ENCODE measurements at places on chromosomes 11 and 22.

GRCh38 chr22:46968848-46969247 lies 206.4 kb downstream of the TBC1D22A start:
- no peak for DNase-seq

- no peak for DNase-seq
These were observed 14.2 kb upstream of the NTM start for GRCh38 chr11:131356206-131356605.

DNA sequence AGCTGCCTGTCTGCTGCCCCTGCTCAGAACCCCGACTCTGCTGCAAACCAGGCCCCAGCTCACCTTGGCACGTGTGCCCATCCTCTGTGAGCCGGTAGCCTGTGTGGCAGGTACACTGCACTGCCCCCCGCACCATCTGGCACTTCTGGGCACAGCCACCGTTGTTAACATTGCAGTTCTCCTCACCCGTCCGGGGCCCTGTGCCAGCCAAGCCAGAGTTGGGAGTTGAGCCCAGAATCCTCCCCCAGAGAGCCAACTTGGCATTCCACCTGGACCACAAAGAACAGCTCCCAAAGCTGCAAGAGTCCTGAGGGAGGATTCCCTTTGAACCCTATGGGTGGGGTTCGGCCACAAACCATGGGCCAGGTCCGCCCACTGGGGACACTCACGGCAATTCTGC lies 22.5 kb downstream of the LRP4 start:
- DNase-seq: no peak

- DNase-seq: peak; percentile 92
These were observed at the start of gene SIRT3 for GRCh38 chr11:235997-236773. Gene SIRT3, minus strand, starts transcription at chr11:236342. Its CDS starts 14 bp downstream, at chr11:236328.

- DNase-seq: no peak
These were observed 62.1 kb downstream of the PPFIA1 start for GRCh38 chr11:70332567-70332966.

GRCh38 chr22:41555325-41555982 lies 5.4 kb upstream of the CSDC2 start:
- DNase-seq: no peak

DNA sequence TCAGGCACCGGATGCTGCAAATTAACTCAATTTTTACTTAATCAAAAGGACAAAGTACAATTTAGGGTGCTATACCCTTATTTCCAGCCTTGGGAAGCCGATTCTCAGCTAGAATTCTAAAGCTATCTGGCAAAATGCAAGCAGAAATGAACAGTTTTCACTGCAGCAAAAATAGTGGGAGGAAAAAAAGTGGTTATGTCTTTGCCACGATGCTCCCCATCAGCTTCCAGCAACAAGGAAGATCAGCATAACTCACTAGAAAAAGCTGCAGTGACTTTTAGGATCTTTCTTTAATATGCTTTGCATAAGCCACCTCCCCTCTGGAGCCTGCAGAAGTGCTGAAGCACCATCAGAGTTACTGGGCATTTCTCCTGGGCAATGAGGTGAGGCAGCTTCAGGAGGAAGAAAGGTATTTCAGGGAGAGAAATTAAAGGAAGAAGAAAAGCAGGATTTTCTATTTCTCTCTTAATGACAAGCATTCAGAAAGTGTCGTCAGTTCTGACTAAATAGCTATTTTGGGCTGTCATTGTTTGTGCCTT lies 702.9 kb downstream of the DLG2 start:
- no peak for DNase-seq

DNA sequence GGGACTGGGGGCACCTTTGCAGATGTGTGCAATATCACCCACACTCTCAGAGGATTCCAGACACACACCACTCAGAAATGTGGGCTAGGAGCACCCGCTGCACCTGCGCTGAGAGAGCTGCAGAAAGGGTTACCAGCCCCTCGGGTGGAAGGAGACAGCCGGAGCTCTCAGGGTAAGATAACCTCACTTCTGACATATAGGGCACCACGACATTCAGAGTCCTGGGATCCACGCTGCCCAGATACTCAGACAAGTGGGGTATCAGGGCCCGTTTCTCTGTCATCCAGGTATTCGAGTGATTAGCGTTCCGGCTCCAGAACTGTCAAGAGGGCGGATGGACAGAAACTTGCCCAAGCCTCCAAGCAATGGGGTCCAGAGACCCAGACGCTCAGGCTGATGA lies 6.2 kb upstream of the SYT8 start:
- no peak for DNase-seq

- DNase-seq: no peak
These were observed 13.6 kb downstream of the DGCR8 start for GRCh38 chr22:20093418-20094196.

DNA sequence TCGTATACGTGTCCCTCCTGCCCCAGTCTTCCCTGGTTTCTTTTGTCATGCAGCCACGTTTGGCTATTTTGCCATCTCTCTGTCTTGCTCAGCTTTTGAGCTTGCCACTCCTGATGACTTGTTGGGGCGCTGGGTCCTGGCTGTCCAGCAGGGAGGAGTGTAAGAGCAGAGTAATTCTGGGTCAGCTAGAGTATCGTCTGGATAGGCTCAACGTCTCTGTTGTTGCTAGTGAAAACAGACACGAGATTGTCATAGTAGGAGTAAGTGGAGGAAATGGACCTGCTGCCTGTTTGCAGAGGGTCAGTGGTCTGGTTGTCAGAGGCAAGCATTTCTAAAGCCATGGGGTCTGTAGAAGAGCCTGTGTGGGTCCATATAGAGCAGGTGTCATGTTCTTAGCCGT lies 83.0 kb downstream of the PPP6R3 start:
- DNase-seq: no peak

GRCh38 chr22:28141614-28142013 lies 222.6 kb upstream of the PITPNB start:
- no peak for DNase-seq

DNA sequence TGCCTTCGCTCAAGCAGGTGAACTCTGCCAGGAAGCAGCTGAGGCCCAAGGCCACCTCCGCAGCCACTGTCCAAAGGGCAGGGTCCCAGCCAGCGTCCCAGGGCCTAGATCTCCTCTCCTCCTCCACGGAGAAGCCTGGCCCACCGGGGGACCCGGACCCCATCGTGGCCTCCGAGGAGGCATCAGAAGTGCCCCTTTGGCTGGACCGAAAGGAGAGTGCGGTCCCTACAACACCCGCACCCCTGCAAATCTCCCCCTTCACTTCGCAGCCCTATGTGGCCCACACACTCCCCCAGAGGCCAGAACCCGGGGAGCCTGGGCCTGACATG lies 123.4 kb downstream of the SEZ6L start:
- DNase-seq: no peak

DNA sequence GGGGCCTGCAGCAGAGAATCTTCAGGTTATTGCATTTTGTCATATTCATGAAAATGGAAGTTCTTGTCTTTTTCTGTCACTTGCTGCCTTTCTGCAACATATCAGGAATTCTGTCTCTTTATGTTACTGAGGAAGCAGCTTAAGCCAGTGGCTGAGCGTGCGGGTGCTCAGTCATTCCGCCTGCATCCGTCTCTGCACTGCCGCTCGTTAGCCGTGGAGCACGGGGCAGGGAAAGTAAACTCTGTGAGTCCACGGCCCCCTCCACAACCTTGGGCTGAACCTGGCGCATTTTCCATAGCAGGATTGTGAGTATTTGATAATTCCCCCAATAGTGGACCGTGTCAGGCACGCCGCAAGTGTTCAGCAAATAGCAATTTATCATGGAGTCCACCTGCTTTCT lies 1007.7 kb downstream of the BRD1 start:
- DNase-seq: no peak

GRCh38 chr11:12274558-12275197 lies 102.7 kb upstream of the PARVA start:
- DNase-seq: no peak

DNA sequence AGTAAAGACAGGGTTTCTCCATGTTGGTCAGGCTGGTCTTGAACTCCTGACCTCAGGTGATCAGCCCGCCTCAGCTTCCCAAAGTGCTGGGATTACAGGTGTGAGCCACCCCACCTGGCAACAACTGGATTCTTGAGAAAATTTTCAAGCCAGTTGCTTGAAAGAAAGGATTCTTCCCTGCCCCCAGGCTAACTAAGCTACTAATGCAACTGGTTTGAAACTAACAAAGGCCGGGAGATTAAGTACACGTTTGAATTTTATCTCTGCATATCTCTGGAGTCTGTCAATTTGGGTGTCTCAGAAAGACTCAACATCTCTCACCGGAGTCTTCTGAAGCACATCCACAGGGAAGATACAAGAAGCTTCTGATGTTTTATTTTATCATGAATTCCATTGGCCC lies 10.7 kb upstream of the ETS1 start:
- DNase-seq: no peak

GRCh38 chr11:133995066-133995465 lies 38.3 kb upstream of the IGSF9B start:
- no peak for DNase-seq

GRCh38 chr11:66958232-66958955 lies at the start of gene PC:
Gene PC, minus strand, starts transcription at chr11:66958383. Its CDS starts 86,224 bp downstream, at chr11:66872159.
- DNase-seq: peak; percentile 97

DNA sequence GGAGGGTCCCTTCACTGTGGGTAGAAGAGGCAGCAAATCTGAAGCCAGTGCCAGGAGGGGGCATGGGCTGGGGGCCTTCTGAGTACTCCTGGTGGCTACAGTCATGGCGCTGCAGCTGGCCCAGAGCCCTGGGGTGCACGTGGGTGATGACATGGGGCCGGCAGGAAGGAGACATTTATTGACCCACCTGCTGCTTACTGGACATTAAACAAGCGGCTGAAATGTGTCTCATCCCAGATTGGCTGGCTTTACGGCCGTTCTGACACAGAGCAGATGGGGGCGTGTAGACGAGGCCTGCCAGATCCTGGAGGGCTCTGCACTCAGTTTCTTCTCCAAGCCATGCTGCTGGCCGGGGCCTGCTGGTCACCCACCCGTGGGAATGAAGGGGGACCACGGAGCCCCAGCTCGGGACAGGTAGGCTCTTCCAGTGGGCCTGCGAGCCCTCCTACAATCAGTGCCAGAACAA lies 906.9 kb downstream of the BRD1 start:
- no peak for DNase-seq

- DNase-seq: no peak
These were observed 337.2 kb upstream of the B3GAT1 start for GRCh38 chr11:134749040-134749839.

- peak; percentile 45 for DNase-seq
These were observed 439 bp downstream of the LMO1 start for GRCh38 chr11:8263109-8263768.
